ENCODE measurements at places on chromosomes 2 and 18. TPM values are rescaled to one million over a fixed set of nuclear protein-coding genes. Genes with fewer than 3 reads are reported as not detected.

PTPRN gene
- 12.7 TPM for total RNA-seq

AKAIN1 gene
- not detected for total RNA-seq

ATP6V1B1 gene
- total RNA-seq, result 0.38 TPM

UGT1A8 gene
- not detected for total RNA-seq

ITGB6 gene
- total RNA-seq, result 0.19 TPM

GPR75 gene
- 1.2 TPM for total RNA-seq

TDRD15 gene
- total RNA-seq, result not detected

GAL3ST2 gene
- 0.85 TPM for total RNA-seq

RIOK3 gene
- total RNA-seq, result 83.7 TPM

CAPN14 gene
- 0.28 TPM for total RNA-seq

BMP10 gene
- total RNA-seq, result not detected

ACOXL gene
- total RNA-seq, result not detected

HAAO gene
- total RNA-seq, result 0.38 TPM

ESCO1 gene
- 18.0 TPM for total RNA-seq

DOK6 gene
- total RNA-seq, result 0.77 TPM

PKDCC gene
- total RNA-seq, result 25.1 TPM

ALPI gene
- total RNA-seq, result not detected
